ENCODE measurements at places on chromosomes 4 and X.

DNA sequence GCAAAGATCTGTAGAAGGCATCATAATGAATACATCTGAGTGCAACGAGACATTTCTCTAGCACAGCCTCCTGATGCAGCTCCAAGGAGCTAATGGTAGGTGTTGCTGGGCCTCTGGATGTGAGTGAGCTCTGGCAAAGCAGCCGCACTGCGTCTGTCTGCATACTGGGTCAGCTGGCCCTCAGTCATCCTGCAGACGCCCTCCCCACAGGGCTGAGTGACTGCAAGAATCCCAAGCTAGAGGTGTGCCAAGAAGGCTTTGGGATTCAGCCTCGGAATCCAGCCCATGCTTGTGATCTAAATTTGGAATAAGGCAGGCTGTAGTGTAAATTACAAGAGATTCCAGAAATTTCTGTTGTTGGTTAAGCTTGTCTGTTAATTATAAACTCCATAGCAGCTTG, 18.5 kb downstream of the HERC3 start:
- DNase-seq, result no peak

DNA sequence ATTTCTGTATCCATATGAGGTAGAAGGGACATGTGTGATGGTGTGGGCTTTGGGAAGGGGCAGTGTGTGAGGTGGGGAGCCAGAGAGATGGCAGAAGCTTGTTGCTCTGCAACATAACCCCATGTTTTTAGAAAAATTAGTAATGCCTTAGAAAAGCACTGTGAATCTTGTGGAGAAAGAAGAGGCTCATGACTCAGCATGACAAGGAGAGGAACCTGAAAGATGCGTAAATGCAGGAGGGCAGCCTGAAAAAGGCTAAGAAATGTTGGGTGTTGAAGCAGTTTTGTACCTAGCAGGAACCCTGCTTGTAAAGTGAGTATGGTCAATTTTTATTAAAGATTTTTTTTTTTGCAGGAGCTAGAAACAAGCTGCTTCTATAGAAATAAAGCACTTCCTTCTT, 59.8 kb downstream of the ARSJ start:
- DNase-seq, result no peak

GRCh38 chrX:65712005-65712806, 44.8 kb downstream of the MSN start:
- DNase-seq, result no peak

GRCh38 chr4:16597845-16598596, 300.4 kb downstream of the LDB2 start:
- DNase-seq, result no peak

GRCh38 chr4:123510659-123511058, 114.1 kb downstream of the SPRY1 start:
- no peak for DNase-seq

- no peak for DNase-seq
These were observed 24.8 kb downstream of the IL13RA1 start for GRCh38 chrX:118751950-118752783.

- DNase-seq, result no peak
These were observed 26.7 kb upstream of the TBC1D19 start for GRCh38 chr4:26557164-26557563.

- no peak for DNase-seq
These were observed 35.8 kb upstream of the PGRMC2 start for GRCh38 chr4:128323401-128323800.

Measured in stimulated activated CD8-positive, alpha-beta memory T cell treated with anti-CD3 and anti-CD28 coated beads, Interleukin-12 subunit alpha, Interleukin-12 subunit beta, amount 100 ng/mL, for 1 hour (primary cell).